ENCODE measurements at places on chromosomes 4 and X.

GRCh38 chr4:8070736-8071718 is 87.6 kb downstream of the ABLIM2 start:
- DNase-seq, result no peak

- no peak for DNase-seq
Observed at GRCh38 chrX:9794495-9794894, 8.3 kb downstream of the SHROOM2 start.

DNA sequence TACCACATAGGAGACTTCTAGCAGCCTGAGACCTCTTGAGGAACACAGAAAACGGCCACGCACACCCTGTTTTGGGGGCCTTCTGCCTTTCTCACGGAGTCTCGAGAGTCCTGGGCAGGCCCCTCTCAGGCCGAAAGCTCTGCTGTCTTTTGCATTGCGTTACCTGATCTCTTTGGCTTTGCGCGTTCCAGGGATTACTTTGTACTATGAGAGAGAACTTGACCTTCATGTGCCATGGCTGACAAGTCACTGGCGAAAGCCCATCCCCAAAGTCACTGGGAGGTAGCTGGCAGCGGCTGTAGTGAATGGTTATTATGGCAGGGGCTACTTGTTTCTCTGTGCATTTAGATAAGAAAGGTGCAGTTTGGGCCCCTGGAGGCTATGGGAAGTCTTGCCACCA is 8.0 kb upstream of the NAT8L start:
- DNase-seq, result no peak

DNA sequence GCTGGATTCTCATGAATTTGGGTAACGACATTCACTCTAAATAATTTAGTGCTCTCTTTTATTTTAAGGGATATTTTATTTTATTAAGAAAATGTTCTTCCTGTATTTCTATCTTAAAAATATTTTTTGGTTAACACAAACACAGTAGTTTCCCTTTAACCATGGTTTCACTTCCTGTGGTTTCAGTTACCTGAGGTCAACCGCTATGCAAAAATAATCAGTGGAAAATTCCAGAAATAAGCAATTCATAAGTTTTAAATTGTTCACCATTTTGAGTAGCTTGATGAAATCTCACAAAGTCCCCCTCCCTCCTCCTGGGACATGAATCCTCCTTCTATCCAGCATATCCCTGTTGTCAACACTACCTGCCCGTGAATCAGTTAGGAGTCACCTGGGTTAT is 71.4 kb downstream of the GBA3 start:
- DNase-seq, result no peak

DNA sequence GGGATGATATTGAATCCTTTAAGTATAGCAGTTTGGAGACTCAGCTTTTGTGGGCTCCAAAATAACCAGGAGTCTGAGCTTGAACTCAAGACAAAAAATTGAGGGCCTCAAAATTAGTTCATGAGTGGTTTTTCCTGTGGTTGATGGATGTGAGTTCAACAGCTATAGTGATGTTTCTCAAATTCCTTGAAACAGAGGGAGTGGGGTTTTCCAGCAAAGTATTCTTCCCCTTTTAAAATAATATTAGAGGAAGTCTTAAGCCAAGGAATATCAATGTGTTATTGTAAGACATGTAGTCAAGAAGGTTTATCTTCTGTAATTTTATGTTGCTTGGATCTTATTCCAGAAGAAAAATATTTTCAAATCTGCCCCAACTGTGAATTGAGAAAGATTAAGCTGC is 10.6 kb downstream of the OTC start:
- DNase-seq, result no peak

DNA sequence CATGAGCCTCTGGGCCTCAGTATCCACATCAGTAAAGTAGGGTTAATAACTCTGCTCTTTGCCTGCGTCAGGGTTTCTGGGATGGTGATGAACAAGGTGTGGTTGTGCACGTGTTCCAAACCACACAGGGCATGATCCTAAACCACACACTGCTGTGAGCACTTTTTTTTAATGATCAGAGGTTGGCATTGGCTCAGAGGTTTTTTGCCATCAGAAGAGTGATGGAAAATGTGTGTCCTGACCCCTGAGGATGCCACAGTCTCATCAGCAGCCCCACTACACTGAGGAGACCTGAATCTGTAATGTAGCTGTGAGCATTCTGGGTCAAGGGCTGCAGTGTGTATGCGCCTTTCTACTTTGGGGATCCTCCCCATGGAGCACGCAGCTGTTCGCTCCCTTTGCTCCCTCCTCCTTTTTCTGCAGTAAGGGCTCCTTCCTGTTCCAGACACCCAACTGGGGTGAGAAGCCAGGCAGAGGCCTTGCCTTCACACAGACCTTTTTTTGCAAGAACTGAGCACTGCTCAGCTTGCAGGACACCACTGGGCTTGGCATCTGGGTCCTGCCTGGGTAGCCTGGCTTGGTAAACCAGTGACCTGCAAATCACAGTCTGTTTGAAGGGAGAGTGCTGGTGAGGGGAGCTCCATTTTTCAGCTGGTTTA is 87.5 kb downstream of the MAMLD1 start:
- DNase-seq, result no peak

DNA sequence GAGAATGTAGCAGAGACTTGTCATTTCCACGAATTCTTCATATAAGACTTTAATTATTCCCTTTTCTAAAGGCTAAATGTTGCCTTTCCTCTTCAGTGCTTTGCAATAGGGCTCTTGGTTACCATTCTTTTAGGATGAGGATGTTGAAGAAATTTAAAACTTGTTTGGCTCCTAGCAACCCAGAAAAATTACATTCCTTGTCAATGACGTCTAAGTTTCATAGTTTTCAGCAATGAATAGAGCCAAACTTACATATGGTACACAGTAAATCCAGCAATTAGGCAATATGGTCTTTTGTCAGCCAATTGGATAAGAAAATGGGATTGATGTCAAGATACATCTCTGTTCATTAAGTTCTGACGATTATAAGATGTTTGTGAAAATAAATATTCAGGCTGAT is 1639.6 kb upstream of the PCDH10 start:
- DNase-seq, result no peak

DNA sequence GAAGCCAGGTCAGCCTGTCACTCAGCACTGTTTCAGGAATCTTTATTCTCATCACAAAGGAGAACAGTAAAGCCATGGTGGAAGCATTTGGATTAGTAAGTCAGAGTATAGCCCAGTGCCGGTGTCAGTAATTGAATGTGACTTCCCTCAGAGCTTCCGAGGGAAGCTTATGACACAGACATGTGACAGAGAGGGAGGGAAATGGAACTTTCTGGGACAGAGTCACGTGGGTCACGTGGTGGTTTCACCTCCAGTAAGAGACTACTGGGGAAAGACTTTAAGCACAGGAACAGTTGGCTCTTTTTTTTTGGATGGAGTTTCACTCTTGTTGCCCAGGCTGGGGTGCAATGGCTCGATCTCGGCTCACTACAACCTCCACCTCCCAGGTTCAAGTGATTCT is 53.3 kb upstream of the CCDC160 start:
- no peak for DNase-seq

DNA sequence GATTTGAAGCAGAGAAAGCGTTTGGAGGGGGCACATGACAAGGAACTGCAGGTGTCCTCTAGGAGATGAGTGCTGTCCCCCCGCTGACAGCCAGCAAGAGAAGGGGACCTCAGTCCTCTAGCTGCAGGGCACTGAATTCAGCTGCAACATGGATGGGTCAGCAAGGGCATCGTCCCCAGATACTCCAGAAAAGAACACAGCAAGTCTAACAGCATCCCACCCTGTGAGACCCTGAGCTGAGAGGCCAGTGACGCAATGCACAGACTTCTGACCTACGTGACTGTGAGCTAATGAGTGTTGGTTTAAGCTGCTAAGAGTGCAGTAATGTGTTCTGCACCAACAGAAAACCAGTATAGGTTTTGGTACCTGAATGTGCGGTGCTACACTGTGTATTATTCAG is 11.6 kb upstream of the CENPVL2 start:
- DNase-seq, result no peak

- DNase-seq, result no peak
Observed at GRCh38 chr4:99856166-99856565, 38.1 kb downstream of the LAMTOR3 start.

GRCh38 chr4:186948361-186949242 is 224.9 kb upstream of the FAT1 start:
- no peak for DNase-seq

- no peak for DNase-seq
Observed at GRCh38 chr4:749698-750666, 44.4 kb downstream of the PCGF3 start.

DNA sequence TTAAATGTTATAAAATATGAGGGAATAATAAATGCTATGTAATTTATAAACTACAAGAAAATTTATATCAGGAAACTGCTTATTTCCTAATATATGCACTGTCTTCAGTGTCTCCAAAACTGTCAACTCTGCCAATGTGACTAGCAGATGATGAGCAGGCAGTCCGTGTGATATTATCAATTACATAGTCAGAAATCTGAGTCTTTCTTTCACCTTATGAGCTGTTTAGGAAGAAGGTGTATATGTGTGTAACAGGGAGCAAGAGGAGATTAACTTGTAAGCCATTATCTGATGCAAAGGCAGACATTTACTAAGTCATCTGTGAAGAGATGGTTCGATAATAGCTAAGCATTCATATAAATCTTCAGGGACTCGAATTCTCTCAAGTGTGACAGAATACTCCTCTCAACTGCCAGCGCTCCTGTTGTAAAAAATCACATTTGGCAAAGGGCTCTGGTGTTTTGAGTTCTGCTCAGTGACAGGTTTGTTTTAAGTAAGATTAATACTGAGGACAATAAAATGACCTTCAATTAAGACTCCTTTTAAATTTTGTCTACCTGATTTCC is 79.7 kb downstream of the SNCA start:
- no peak for DNase-seq

Data from neuronal stem cell (in vitro differentiated cells).